GM19239 (cell line): ENCODE measurements at places on chromosomes 16 and 17.

GRCh38 chr16:68084504-68085258 lies 489 bp upstream of the NFATC3 start:
- DNase-seq, result peak; percentile 67

DNA sequence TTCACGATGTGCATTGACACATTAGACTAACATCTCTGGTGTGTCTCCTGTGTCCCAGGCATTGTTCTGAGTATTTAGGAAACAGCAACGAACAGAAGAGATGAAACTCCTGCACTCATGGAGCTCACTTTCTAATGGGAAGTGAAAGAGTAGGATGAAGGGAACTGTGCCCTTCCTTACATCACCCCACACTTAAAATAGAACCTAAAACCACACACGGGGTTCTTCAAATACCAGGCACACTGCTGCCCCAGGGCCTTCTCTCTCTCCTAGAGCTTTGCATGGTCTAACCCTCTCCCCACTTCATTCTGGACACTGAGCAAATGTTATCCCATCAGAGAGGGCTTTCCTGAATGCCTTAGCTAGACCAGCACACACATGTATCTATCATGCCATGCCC lies 33.7 kb downstream of the TRIM25 start:
- DNase-seq, result no peak

GRCh38 chr16:67774457-67774853 lies 31.9 kb downstream of the RANBP10 start:
- DNase-seq, result no peak

DNA sequence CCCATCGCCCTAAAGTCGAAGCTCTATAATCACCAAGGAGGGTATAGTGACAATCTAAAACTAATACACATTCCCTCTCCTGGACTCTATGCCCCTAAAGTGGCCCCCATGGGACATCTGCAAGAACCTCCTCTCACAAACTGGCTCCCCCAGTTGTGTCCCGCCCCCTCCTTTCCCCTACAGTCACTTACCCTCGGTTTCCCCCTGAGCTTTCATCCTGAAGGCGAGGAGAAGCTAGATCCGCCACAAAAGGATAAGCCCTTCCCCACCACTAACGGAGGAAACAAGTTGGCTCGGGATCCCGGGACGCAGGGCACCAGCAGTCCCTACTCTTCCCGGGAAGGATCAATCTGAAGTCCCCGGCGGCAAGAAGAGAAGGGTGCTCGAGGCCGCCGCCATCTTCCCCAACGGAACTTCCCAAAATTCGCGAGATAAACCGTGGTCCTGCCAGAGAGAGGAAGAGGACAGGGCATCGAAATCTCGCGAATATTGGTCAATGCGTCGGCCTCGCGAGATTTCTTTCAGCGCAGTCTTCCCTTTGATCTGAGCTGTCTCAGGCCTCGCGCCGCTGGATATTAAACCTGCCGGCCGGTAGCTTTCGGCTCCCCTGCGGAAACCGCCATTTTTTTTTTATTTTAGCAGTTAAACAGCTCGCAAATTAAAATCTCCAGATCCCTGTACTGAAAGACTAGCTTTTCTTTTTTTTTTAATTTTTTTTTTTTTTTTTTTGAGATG lies at the start of gene MED1:
Gene MED1, minus strand, starts transcription at position 417 of the 735 bp plus-strand sequence. Its CDS starts 201 bp downstream, at position 216.
- peak; percentile 91 for DNase-seq

GRCh38 chr17:49494986-49495841 lies at the start of gene NGFR:
Gene NGFR (plus strand): TSS chr17:49495293. CDS start chr17:49495418, 125 bp downstream.
- peak; percentile 76 for DNase-seq

DNA sequence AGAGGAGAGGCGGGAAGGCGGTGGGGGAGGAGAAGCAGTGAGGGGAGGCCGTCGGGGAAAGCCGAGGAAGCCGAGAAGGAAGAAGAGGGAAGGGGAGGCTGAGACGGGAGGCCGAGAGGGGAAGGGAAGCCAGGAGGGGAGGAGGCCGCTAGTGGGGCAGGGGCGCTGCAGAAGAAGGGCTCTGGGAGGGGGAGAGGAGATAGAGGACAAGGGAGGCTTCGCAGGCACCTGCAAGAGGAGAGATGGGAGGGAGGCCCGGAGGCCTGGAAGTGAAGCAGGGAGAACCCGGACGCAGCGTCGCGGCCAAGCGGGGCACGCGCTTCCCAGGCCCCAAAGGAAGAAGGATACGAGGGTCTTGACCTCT lies 2.3 kb downstream of the C17orf58 start:
- peak; percentile 30 for DNase-seq

- no peak for DNase-seq
Measured at GRCh38 chr16:7548796-7549318, 216.2 kb downstream of the RBFOX1 start.

DNA sequence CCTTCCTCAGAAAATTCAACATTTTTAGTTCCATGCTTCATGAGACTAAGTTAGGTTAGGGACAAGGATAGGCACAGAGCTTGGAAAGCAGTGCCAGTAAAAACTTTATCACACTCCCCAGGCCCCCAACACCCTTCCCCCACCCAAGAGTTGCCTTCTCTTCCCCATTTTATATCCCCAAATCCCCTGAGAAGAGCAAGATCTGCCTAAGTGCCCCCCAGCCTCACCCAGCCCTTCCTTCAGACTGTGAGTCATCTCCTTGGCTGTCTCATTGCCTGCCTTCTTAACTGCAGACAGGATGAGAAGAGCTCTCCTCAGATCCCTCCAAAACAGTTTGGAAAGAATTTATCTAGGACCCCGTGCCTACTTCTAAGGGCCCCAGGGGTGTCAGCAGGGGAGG lies 55.8 kb downstream of the NEUROD2 start:
- DNase-seq, result no peak

DNA sequence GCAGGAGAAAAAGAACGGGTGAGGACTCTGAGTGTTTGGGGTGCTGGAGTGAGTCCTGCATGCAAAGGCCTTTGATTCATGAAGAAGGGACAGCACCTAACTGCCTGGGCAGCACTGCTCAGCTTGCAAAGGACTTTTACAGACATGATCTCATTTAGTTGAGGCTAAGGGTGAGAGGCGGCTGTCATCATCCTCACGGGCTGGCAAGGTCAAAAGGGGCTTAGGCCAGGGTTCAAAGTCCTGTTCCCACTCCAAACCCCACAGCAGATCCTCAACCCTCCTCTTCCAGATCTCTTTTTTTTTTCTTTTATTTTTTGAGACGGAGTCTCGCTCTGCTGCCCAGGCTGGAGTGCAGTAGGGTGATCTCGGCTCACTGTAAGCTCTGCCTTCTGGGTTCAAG lies 4.8 kb downstream of the RHBDF2 start:
- no peak for DNase-seq

GRCh38 chr17:40565769-40566409 lies 617 bp upstream of the CCR7 start:
- DNase-seq, result no peak

GRCh38 chr17:80817321-80817845 lies 174.3 kb upstream of the CHMP6 start:
- DNase-seq, result no peak

DNA sequence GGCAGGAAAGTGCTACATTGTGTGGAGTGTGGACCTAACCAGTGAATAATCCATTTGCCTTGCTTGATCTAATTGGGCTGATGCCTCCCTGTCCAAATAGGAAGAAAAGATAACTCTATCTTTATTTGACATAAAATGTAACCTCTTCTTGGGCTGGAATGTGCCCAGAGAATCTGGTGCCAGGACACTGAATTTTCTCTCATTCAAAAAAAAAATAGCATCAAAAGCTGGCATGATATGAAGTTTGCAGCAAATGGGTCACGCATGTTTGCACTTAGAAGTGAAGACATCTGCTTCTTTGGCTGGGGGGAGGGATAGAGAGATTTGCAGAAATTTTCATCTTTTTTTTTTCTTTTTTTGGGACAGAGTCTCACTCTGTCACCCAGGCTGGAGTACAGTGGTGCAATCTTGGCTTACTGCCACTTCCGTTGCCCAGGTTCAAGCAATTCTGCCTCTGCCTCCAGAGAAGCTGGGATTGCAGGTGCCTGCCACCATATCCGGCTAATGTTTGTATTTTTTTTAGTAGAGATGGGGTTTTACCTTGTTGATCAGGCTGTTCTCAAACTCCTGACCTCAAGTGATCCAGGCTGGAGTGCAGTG lies 478.2 kb upstream of the EEF2KMT start:
- DNase-seq, result no peak

DNA sequence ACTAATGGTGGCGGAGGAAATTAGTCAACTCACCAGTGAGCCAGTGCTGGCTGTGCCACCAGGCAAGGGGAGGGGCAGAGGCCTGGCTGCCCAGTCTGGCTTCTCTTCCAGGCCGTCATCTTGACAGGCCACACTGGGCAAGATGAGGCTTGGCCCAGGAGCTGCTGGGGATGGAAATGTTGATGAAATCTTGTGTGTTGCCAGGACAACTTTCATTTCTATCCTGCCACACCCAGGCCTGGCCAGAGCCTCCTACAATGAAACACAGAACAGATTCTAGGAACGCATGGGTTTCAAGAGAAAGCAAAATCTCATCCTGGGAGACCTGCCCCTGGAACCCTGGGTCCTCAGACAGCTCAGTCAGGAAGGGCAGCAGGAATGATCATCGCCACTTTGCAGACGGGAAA lies 9.3 kb downstream of the HEXIM2 start:
- DNase-seq, result no peak

DNA sequence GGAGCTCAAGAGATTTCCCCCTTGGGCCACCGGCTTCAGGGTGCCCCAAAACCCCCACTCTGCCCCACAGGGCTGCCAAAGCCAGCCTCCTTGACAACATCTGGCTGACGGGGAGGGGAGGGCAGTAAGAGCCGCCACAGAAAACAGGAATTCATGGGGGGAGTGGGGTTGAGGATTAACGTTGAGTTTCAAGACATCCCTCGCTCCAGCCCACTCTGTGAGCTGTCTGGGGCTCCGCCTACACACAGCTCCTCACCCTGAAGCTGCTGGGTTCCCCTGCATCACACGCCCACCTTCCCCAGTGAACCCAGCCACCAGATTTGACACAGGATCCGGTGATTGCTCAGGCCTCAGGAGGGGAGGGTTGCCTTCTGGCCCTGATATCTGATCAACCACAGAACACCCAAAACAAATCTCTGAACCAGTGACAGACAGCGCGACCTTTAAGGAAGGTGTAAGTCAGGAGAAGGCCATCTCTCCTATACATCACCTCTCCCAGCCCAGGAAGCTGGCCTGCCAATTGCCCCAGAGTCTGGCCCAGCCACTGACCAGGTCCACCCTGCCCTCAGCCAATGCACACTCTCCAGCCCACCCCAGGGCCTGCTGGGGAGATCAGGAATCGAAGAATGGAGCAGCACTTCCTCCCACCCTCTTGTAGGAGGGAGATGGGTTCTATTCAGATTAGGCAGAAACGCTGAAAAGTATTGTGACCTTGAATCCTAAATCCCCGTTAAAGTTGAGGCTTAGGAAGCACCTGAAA lies 132.1 kb downstream of the CLEC16A start:
- DNase-seq, result peak; percentile 75

- DNase-seq, result no peak
Measured at GRCh38 chr17:44636562-44636961, 19.7 kb upstream of the MEIOC start.

DNA sequence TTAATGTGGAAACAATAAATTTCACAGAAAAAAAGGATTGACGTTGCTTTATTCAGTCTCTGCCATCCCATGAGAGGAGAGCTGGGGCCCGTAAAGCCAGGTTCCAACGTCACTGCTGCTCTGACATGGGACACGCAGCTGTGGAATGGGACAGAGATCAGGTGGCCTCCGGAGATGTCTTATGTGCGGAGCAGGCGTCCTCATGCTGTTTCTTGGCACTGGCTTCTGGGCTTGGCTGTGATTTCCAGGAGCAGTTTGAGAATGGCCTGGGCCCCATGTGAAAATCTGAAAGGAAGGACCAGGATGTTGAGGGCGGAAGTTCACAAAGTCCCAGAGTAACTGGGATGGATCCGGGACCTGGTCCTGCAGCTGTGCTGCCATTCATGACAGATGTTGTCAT lies 32.4 kb downstream of the NDEL1 start:
- no peak for DNase-seq

- DNase-seq, result no peak
Measured at GRCh38 chr16:4625560-4626159, 1.0 kb downstream of the MGRN1 start.

DNA sequence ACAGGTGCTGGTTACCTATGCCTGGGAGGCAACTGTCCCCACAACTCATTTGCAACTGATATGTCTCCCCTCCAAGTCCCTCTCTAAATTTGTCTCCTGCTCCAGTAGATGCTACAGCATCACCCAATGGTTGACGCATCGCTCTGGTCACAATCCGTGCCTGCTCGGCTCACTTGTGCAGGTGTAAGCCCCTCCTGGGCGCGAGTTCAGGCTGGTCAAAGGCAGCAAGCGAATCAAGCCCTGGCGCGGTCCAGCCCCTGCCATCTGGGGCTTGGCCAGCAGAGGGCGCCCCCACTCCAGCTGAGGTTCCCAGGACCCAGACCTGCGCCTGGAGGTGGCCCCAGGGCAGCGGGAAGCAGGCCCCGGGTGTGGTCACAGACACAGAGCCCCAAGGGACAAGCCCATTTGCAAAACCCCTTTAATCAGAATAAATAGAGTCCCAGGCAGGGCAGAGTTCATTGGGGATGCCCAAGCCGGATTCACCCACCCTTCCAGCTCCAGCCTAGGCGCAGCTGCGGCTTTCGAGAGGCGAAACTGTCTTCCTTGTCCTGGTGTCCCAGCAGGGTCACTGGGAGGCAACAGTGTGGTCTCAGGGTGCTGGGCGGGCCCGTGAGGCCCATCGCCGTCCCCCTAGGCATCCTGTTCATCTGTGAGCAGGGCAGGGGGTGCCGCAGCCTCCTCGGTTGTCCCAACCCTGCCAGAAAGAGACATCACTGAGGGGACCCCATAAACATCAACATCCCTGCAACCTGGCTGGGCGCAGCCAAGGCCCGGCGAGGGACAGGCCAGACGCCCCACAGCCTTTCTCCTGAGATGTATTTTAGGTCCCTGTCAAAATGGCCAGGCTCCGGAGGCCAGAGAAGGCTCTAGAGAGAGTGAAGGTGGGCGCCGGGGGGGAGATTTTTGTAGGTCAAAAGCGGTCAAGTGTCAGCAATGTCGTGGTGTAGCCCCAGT lies 15.8 kb downstream of the TMC6 start:
- DNase-seq, result peak; percentile 92

DNA sequence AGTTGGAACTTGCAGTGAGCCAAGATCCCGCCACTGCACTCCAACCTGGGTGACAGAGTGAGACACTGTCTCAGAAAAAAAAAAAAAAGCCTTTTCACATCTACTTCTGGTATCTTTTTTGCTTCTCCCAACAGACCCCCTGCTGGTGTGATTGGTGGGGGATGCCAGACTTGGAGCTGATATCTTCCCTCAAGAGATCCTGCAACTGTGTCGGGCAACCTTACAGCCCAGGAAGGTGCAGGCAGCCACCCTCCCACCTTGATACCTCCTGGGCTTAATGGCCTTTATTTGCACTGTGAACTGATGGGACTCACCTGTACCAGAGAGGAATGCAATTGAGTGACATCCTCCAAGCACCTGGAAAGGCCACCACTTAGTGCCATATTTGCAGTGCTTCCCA lies 142.3 kb downstream of the RGS9 start:
- DNase-seq, result no peak
